NB4 (cell line): ENCODE measurements at places on chromosomes 2 and 18.

DNA sequence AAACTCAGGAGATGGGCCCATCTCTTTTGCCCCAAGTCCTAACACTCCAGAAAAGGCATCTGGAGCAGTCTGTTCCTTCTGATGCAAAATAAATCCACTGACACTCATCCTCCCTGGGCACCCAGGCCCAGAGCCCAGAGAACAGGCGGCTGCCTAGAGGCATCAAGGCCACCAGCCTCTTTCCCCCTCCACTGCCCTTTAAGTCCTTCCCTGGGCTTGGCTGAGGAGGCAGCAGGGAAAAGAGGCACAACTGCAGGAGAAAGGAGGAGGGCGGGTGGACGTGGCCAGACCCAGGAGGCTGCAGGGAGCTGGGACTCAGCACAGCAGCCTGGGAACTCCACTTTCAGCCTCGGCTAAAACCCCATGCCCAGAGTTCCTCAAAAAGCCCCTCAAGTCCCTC is 99.7 kb upstream of the ID2 start:
- no peak for DNase-seq

- peak; percentile 52 for DNase-seq
Observed at GRCh38 chr18:23133860-23134779, 1.2 kb upstream of the CABLES1 start.

GRCh38 chr18:11789716-11790510 is 61.3 kb upstream of the CHMP1B start:
- DNase-seq = no peak

DNA sequence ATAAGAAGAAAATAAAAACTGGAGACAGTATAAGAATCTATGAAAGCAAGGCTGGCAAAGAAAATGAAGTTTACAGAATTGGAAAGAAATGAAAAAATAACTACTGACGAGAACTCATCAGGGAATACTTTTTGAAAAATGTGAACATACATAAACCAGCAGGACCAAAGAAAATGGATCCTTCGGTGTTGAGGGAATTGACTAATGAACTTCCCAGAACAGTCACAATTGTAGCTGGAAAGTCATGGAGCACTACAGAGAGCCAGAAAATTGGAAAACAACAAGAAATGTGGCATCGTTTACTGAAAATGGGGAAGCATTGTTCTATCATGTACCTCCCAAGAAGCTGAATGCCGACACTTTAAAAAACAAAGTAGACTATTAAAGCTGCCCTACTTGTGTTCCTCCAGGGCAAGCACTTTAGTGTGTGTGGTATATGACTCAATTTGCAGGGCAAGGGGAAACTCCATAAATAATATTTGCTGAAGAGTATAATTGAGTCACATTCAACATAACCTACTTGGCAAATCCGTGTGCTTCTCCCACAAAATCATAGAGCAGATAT is 1221.6 kb upstream of the NRXN1 start:
- no peak for DNase-seq

DNA sequence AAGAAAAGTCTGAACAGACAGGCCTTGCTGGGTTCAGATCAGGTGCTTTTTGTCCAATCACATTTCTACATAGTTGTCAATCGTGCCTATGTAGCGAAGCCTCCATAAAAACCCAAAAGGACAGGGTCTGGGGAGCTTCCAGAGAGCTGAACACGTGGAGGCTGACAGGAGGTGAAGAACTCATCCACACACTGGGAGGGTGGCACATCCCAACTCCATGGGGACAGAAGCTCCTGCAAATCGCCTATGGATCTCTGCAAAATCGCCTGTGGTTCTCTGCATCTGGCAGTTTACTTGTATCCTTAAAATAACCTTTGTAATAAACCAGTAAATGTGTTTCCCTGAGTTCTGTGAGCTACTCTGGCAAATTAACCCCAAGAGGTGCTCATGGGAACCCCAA is 12.4 kb downstream of the ALPK2 start:
- DNase-seq = no peak

DNA sequence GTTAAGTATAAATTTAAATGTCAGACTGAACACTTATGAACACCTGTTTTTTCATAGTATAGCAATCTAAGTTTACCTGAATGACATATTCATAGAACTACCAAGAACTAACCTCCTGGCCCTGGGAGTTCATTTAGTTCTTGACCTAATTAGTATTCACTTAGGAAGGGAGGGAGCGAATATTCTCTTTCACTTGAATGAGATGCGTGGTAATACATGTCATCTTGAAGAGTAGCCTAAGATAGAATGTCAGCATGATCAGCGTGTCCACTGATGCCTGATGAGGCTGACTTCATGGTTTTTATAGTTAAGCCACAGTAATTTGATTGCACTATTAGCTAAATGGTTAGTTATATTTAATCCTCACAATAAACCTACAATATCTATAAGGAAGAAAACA is 13.3 kb downstream of the NDUFAF7 start:
- no peak for DNase-seq

DNA sequence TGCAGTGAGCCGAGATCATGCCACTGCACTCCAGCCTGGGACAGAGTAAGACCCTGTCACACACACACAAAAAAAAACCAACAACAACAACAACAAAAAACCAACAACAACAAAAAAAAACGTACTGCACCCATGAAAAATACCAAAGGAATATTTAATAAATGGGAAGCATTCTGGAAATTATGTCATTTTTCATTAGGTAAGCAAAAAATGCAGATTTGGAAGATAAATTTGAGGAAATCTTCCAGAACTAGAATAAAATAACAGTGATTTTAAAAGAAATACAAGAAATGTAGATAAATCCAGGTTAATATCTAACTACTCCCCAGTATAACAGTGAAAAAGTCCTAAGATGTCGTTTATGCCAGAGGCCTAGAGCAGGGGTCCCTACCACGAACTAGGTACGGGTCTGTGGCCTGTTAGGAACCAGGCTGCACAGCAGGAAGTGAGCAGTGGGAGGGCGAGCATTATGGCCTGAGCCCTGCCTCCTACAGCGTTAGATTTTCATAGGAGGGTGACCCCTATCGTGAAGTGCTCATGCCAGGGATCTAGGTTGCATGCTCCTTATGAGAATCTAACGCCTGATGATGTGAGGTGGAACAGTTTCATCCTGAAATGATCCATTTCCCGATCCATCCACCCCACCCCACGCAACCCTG is 21.5 kb downstream of the FAM161A start:
- DNase-seq = no peak
